Frontal cortex (tissue), 4 donors: ENCODE measurements at places on chromosomes 13 and 19. TPM values are rescaled to one million over a fixed set of nuclear protein-coding genes. Genes with fewer than 3 reads are reported as not detected.

LGALS14 gene
- not detected for total RNA-seq

HOMER3 gene
- total RNA-seq, result 20.4 TPM

ZNF813 gene
- total RNA-seq, result 8.6 TPM

DNAJC15 gene
- total RNA-seq, result 26.1 TPM

ADAMTS10 gene
- 34.6 TPM for total RNA-seq

CEACAM8 gene
- under 0.01 TPM for total RNA-seq

GAPDHS gene
- not detected for total RNA-seq

CLEC4G gene
- total RNA-seq, result 0.82 TPM

SH3GL1 gene
- 17.5 TPM for total RNA-seq

NUMBL gene
- 16.7 TPM for total RNA-seq

LGALS4 gene
- under 0.01 TPM for total RNA-seq

HTR2A gene
- total RNA-seq, result 13.0 TPM

ERICH4 gene
- not detected for total RNA-seq

CYP2F1 gene
- not detected for total RNA-seq

AXL gene
- 4.9 TPM for total RNA-seq

HIF3A gene
- 3.3 TPM for total RNA-seq

IZUMO2 gene
- not detected for total RNA-seq
